ENCODE measurements at places on chromosomes 4 and X. TPM values are rescaled to one million over a fixed set of nuclear protein-coding genes. Genes with fewer than 3 reads are reported as not detected.

DNA sequence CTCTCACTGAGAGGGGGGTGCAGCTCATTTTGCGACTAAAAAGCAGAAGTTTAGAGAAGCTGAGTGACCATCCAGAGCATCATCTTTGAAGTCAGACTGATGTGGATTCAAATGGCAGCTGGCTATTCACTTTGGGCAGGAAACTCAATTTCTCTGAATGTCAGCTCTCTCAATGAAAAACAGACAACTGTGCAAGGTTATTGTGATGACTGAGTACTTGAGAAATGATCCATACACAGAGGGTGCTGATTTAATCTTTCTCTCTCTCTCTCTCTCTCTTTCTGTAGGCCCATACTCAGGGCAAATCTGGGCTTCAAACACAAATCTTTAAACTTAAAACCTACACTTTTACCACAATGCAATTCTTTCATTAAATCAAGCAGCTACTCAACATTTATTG is 185.8 kb upstream of the SLIT2 start:
- no peaks in the 10 kb centered on the region for H3K36me3 ChIP-seq
- no peak overlapping the region for H3K4me3 ChIP-seq
- H3K27me3 ChIP-seq: no peaks in the 10 kb centered on the region
- no peaks in the 10 kb centered on the region for H3K4me1 ChIP-seq

DNA sequence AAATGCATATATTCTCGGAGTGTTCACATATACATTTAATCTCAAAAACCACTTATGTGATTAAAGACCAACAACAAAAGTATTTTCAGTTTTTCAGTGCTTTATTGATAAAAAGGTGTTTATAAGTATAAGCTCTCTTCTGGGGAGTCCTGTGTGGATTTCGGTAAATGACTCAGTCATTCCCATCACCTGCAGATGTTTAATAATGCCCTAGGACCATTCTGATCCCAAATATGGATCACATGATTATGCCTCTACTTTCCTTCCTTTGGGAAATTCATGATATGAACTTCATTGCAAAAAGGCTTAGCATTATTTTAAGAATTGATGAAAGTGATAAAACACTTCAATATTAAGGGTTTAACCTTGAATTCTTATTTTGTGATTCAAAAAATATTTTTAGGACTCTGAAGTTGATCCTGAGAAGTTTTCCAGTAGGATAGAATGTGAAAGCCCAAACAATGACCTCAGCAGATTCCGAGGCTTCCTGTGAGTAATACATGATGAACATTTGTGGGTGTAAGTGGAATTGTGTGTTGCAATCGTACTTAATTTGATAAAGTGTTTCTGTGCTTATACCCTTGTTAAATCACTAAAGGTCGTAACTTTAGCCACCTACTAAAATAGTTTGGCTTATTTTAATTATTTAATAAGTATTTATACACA is 40.2 kb downstream of the ATP10D start:
- no peak for DNase-seq
- H3K36me3 ChIP-seq: peaks cover 2% of the 10 kb centered on the region
- no peak overlapping the region for H3K4me3 ChIP-seq
- H3K27ac ChIP-seq: no peak overlapping the region

- DNase-seq: no peak
- no peaks in the 10 kb centered on the region for H3K36me3 ChIP-seq
- H3K4me3 ChIP-seq: no peak overlapping the region
- H3K27ac ChIP-seq: no peak overlapping the region
- no peaks in the 10 kb centered on the region for H3K4me1 ChIP-seq
These were observed 52.5 kb upstream of the GRPEL1 start for GRCh38 chr4:7120341-7120740.

- H3K27ac ChIP-seq: no peak overlapping the region
- H3K4me3 ChIP-seq: no peak overlapping the region
- no peaks in the 10 kb centered on the region for H3K4me1 ChIP-seq
- no peaks in the 10 kb centered on the region for H3K36me3 ChIP-seq
- no peak for DNase-seq
These were observed 22.2 kb upstream of the GPM6A start for GRCh38 chr4:175834312-175834672.

- no peaks in the 10 kb centered on the region for H3K27me3 ChIP-seq
- H3K27ac ChIP-seq: no peak overlapping the region
- H3K4me1 ChIP-seq: no peaks in the 10 kb centered on the region
These were observed 456.7 kb downstream of the GRID2 start for GRCh38 chr4:92760433-92760832.

DNA sequence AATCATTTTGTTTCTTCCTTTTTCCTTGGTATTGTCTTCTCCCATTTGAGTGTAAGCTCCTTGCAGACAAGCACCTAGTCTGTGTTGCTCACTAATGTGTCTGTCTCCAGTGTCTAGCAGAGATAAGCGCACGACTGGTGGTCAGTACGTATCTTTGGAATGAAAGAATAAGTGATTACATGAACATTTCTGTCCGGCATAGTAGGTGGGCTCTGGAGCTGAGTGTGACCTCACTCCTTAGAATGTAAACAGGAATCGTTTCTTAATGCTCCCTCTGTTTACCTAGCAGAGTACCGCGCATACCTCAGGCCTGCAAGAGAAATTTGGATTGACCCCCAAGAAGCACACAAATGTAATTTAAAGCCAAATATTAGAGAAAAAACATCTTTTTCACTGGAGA is 235.4 kb downstream of the MAML3 start:
- H3K27me3 ChIP-seq: no peaks in the 10 kb centered on the region
- no peak overlapping the region for H3K4me3 ChIP-seq
- no peak overlapping the region for H3K27ac ChIP-seq
- peaks cover 41% of the 10 kb centered on the region for H3K4me1 ChIP-seq
- H3K36me3 ChIP-seq: no peaks in the 10 kb centered on the region

GRCh38 chr4:121796283-121796682 is 4.8 kb upstream of the EXOSC9 start:
- no peaks in the 10 kb centered on the region for H3K36me3 ChIP-seq
- H3K27me3 ChIP-seq: no peaks in the 10 kb centered on the region
- no peak for DNase-seq
- H3K27ac ChIP-seq: no peak overlapping the region
- H3K4me1 ChIP-seq: no peaks in the 10 kb centered on the region

- DNase-seq: no peak
- H3K27ac ChIP-seq: no peak overlapping the region
- H3K36me3 ChIP-seq: no peaks in the 10 kb centered on the region
- H3K27me3 ChIP-seq: no peaks in the 10 kb centered on the region
- no peak overlapping the region for H3K4me3 ChIP-seq
These were observed 55.0 kb upstream of the FAM9B start for GRCh38 chrX:9088896-9089295.

Gene ARMCX4
- 6.5 TPM for polyA plus RNA-seq

GRCh38 chr4:171985129-171985528 is 171.9 kb downstream of the GALNTL6 start:
- no peak overlapping the region for H3K4me3 ChIP-seq
- H3K4me1 ChIP-seq: no peaks in the 10 kb centered on the region
- DNase-seq: no peak
- H3K36me3 ChIP-seq: no peaks in the 10 kb centered on the region

DNA sequence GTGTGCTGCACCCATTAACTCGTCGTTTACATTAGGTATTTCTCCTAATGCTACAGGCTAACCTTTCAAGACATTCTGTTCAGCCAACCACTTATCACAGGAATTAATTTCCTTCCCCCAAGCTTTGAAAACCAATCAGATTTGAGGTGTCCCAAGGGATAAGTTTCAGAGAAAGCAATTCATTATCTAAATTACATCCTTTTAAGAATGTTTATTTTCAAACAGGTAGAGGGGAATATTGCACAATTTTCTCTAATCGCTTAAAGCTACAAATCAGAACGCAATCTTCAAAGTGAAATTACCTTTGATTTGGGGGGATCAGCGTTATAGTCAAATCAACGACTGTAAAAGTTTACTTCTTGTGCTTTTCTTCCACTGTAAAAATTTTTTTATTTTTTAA is 1.6 kb downstream of the CLOCK start:
- H3K4me1 ChIP-seq: peaks cover 10% of the 10 kb centered on the region
- DNase-seq: peak; percentile 59
- no peaks in the 10 kb centered on the region for H3K27me3 ChIP-seq

DNA sequence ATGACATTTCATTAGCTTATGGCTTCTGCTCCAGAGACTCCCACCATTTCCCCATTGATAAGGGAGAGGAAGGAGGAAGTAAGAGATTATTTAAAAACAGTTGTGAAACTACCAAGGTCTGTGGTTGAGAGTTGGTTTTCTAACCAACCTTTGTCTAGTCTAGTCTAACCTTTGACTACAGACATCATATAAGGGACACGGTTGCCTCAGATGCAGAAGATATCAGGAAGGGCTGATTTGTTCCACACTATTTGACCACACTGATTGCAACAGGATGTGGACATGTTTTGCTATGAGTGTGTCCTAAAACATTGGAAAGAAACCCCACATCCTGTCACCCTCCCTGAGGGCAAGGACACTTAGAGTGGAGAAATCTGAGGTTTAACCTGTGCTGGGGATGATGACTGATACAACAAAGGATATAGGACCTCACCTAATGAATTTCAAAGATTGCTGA is 53.0 kb downstream of the COQ2 start:
- H3K4me3 ChIP-seq: no peak overlapping the region
- H3K36me3 ChIP-seq: no peaks in the 10 kb centered on the region
- no peaks in the 10 kb centered on the region for H3K4me1 ChIP-seq

Gene PCSK1N
- polyA plus RNA-seq: 331 TPM

DNA sequence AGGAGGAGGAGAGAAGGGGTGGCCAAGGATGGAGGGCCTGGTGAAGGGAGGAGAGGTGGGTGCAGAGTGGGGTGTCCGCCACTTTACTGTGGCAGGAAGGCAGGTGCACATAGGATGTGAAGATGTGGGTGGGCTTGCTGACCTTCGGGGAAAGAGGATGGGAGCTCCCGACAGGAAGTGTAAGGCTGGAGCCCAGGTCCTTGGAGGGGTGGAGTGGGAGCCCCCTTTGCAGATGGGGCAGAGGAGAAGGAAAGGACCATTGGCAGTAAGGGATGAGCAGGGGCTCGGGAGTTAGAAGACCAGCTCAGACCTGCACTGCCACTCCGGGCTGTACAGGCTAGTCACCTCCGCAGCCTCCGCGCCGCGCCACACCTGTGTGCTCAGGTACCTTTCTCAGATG is 89.5 kb downstream of the EVC start:
- no peak overlapping the region for H3K4me3 ChIP-seq
- H3K27ac ChIP-seq: no peak overlapping the region
- H3K4me1 ChIP-seq: no peaks in the 10 kb centered on the region
- DNase-seq: no peak

GRCh38 chrX:70052895-70053615 is 3.3 kb upstream of the AWAT2 start:
- no peak for DNase-seq
- H3K4me3 ChIP-seq: no peak overlapping the region
- H3K27me3 ChIP-seq: no peaks in the 10 kb centered on the region
- no peak overlapping the region for H3K27ac ChIP-seq

DNA sequence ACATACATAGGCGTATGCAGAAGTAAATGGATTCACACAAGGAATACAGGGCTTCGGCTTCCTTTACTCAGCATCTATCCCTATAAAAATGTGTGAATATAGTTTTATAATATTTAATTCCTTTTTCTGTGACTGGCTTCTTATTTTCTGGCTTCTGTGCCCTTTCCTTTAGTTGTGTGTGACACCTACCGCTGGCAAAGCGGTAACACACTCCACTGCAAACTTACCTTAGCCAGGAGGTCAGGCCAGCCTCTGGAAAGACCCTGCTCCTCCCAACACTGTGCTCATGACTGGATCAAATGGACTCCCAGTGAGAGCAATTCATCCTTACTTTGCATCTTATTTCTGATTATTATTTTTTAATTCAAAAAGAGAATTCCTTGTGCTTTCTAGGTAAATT is 244.2 kb downstream of the ANK2 start:
- H3K4me1 ChIP-seq: no peaks in the 10 kb centered on the region
- H3K4me3 ChIP-seq: no peak overlapping the region
- no peak overlapping the region for H3K27ac ChIP-seq
- H3K36me3 ChIP-seq: no peaks in the 10 kb centered on the region
- no peaks in the 10 kb centered on the region for H3K27me3 ChIP-seq

DNA sequence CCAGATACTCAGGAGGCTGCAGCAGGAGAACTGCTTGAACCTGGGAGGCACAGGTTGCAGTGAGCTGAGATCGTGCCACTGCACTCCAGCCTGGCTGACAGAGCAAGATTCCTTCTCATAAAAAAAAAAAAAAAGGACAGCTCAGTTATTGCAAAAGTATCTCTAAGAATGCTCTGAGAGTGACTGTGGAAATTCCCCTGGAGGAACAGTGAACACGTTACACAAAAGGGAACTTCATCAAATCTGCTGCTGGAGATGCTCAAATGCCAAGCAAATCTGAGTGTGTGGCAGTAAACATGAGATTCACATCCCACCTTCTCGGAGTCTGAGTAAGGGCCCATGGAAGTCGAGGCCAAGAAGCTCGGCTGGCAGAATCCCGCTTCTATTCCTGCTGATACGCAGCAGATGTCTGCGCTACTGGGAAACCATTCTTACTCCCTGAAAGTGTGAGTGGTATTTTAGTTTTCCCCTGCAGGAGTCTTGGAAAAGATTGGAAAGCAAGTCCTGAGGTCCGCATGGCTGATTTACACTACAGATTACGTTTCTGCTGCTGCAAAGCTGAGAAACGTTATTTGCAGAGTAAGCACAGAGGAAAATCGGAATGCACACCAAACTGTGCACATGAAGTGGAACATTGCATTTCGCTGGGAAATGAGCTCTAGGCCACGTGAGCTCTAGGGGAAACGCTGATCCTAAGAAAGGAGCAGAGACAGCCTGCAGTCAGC is 162.9 kb downstream of the NSUN7 start:
- DNase-seq: no peak
- no peak overlapping the region for H3K27ac ChIP-seq
- H3K4me3 ChIP-seq: no peak overlapping the region

GRCh38 chr4:56626420-56626819 is 54.7 kb downstream of the HOPX start:
- DNase-seq: no peak
- H3K4me1 ChIP-seq: no peaks in the 10 kb centered on the region
- H3K27ac ChIP-seq: no peak overlapping the region
- no peaks in the 10 kb centered on the region for H3K36me3 ChIP-seq

Gene UGT8
- 20.0 TPM for polyA plus RNA-seq

Gene PPEF1
- 0.92 TPM for polyA plus RNA-seq
